ENCODE measurements at places on chromosomes 13 and 19. TPM values are rescaled to one million over a fixed set of nuclear protein-coding genes. Genes with fewer than 3 reads are reported as not detected.

The PRR19 gene
- 0.62 TPM for total RNA-seq

GRCh38 chr13:105678072-105678471 lies 857.4 kb downstream of the EFNB2 start:
- no peak overlapping the region for H3K27ac ChIP-seq
- no peaks in the 10 kb centered on the region for H3K27me3 ChIP-seq
- H3K36me3 ChIP-seq, result no peaks in the 10 kb centered on the region

GRCh38 chr13:80313668-80314256 lies 27.2 kb downstream of the SPRY2 start:
- H3K4me1 ChIP-seq, result no peaks in the 10 kb centered on the region
- H3K27ac ChIP-seq, result no peak overlapping the region
- no peak for DNase-seq
- no peaks in the 10 kb centered on the region for H3K27me3 ChIP-seq
- no peak overlapping the region for H3K4me3 ChIP-seq

The ARRDC5 gene
- total RNA-seq, result 1.8 TPM

- no peaks in the 10 kb centered on the region for H3K27me3 ChIP-seq
- H3K4me1 ChIP-seq, result no peaks in the 10 kb centered on the region
- H3K27ac ChIP-seq, result no peak overlapping the region
- no peak for DNase-seq
- no peak overlapping the region for H3K4me3 ChIP-seq
These were observed 9.5 kb upstream of the NDUFS7 start for GRCh38 chr19:1374250-1374577.

DNA sequence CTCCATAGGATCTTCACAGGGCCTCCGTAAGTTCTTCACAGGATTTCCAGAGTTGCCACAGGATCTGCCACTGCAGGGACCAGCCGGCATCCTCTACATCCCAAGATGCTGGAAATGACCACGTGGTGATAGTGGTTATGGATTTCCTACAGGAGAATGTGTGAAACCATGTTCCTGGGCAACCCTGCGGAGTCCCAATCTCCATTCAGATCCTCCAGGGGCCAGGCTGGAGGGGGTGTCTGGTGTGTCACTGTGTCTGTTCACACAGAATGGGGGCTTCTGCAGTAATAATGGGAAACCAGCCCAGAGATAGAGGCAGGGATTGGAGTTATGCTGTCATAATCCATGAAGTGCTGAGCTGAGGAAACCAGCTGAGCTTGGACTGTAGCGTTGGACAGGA lies 8.6 kb downstream of the LILRA6 start:
- no peak overlapping the region for H3K27ac ChIP-seq
- no peak for DNase-seq
- no peaks in the 10 kb centered on the region for H3K36me3 ChIP-seq
- no peak overlapping the region for H3K4me3 ChIP-seq

The RAB20 gene
- 4.1 TPM for total RNA-seq

Data from activated CD4-positive, alpha-beta T cell treated with anti-CD3 and anti-CD28 coated beads, Interleukin-2, amount 10 ng/mL, durations not matched to agents 7 days and 5 days (primary cell).